Immature natural killer cell (primary cell): ENCODE measurements at places on chromosomes 2 and 18. TPM values are rescaled to one million over a fixed set of nuclear protein-coding genes. Genes with fewer than 3 reads are reported as not detected.

GAREM2 gene
- polyA plus RNA-seq = 3.5 TPM

CD302 gene
- 0.94 TPM for polyA plus RNA-seq

DNA sequence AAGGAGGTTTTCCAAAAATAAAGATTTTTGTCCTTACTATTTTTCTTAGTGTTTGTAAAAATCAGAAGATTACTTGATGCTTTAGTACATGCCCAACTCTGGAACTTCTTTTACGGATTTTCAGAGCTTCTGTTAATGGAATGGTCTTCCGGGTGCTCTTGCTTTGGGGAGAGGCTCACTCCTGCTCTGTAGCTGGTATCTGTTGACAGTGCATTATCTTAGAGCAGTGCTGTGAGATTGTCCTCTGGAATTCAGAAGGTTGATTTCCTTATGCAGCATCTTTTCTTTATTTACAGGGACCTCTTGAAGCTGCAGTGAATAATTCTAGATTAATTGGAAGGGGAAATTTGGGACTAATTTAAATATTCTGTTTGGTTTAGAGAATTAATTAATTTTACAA lies 4.6 kb downstream of the MAPRE2 start:
- no peak for DNase-seq

GRCh38 chr2:69217333-69218080 lies 169.5 kb downstream of the GFPT1 start:
- no peak for DNase-seq
